IPS-NIHi11 (cell line): ENCODE measurements at places on chromosomes 2 and 18.

DNA sequence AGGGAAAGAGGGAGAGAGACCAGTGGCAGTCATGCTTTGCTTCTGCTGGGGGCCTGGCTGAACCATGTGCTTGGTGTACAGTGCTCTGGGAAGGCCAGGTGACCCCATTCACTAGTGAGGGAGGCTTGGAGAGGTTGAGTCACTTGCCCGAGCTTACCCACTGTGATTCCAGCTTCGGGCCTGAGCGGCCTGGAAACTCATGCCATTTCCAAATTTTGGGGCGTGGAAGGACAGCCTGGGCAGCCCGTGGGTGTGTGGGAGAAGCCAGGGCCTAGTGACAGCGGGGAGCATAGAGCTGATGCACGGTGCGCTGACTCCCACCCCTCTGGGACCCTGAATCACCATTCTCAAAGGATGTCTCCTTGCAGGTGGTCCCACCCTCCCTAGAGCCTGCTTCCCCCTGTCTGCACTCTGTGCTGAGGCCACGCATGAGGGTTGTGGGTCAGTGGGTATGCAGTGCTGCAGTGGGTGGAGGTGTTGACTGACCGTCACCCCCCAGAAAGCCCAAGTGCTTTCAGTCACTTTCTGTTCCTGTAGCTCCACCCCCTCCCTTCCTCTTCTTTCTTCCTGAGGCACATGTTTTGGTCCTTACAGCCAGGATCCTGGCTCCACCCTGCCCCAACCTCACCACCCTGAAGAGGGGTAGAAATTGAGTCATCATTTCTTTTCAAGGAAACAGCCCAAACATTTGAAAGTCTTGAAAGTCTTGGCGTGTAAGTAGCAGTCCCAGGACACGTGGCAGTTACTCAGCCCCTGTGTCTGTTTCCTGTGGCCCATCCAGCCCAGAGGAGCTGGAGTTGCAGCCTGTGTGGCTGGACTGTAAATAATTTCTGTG lies 69.3 kb upstream of the MCFD2 start:
- DNase-seq = no peak

DNA sequence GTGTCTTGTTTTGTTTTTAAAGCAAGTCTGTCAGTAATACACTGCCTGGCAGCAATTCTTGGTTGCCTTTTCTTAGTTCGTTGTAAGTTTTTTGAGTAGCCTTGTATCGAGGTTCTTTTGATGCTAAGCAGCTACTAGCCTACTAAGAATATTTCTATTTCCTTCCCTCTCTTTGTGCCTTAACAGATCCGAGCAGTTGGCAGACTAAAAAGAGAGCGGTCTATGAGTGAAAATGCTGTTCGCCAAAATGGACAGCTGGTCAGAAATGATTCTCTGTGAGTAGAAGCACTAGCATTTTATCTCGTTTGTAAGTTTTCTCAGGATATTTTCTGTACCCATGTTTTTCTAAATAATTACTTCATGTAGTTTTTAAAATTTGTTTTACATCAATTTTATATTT lies 15.1 kb downstream of the MFF start:
- no peak for DNase-seq

DNA sequence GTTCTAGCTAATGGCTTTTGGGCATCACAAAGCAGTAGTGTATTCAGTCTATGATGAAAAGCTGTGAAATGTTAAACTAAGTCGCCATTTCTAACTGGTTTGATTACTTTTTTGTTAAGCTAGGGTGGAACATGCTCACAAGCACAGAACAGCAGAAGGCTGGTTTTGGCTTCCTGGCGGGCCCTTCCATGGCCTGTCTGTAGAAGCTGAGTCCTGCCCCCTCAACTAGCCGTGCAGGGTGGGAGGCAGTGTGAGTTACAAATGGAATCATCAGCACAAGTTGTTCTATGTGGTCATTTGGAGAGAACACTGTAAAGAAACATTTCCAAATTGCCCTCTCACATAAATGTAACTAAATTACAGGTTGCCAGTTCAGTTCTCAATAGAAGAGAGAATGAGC lies 290.8 kb downstream of the ALPK2 start:
- DNase-seq = no peak

DNA sequence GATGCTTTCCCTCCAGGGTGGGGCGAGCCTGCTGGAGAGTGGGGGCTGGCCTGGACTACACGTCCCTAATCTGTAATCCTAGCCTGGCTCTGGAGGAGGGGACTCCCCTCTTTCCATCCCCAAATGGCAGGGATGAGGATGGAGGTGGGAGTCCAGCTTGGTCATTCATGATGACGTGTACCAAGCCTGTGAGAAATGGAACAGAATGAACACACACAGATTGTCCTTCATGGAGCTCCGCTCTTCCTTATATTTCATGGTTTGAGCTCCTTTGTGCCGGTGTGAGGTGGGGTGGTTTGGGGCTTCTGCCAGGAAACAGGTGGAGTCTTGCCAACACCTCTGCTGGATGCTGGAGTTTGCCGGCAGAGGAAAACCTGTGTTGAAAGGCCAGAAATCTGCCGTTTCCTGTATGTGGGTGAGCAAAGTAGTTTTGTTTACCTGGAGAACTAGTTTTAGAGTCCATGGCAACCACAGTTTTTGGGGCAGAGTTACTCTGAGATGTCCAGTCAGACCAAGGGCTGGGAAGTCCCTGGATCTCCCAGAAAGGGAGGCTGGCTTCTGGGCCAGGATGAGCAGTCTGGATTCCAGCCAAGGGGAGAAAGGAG lies 417.6 kb upstream of the MEX3C start:
- no peak for DNase-seq

GRCh38 chr2:130336877-130337734 lies 5.6 kb upstream of the IMP4 start:
- DNase-seq = peak; percentile 82

GRCh38 chr18:39751921-39752320 lies 2186.3 kb upstream of the CELF4 start:
- no peak for DNase-seq

DNA sequence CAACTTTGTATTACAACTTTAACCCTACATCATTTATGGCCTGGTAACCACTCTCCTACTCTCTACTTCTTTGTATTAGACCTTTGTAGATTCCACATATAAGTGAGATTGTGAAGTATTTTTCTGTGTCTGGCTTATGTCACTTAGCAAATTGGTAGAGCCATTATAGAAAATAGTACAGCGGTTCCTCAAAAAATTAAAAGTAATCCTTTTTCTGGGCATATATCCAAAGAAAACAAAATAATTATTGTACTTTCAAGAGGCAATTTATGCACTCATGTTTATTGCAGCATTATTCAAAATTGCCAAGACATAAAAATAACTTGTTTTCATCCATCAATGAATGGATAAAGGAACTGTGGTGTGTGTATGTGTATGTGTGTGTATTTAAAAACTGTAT lies 537.5 kb upstream of the FSIP2 start:
- DNase-seq = no peak

DNA sequence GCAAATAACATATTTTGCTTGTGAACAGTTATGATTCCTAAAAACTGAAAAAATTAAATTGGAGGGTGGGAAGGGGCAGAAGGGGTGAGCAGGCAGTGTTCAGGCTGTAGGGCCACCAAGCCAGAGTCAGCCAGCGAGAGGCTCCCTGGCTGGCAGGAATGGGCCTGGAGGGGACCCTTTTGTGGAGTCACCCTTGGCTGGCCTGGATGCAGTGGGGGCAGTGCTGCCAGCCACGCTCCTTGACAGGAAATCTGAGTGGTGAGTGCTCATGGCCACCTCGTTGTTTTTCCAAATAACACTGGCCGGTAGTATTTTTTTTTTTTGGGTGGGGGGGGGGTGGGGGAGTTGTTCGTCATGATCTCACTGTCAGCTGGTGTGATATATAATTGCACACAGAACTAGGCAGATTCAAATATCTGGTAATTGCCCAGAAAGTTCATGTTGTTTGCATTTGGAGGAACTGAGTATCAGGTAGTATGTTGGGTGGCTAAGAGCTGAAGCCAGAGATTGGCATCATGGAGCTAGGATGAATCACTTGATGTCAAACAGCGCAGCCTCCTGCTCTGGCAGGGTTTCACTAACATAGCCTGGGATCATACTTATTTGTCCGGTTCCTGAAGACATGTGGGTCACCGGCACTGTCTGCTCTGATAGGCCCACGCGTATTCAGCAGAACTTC lies 160.0 kb downstream of the PTGR3 start:
- DNase-seq = no peak

GRCh38 chr18:3014503-3015203 lies 1.7 kb upstream of the LPIN2 start:
- no peak for DNase-seq

DNA sequence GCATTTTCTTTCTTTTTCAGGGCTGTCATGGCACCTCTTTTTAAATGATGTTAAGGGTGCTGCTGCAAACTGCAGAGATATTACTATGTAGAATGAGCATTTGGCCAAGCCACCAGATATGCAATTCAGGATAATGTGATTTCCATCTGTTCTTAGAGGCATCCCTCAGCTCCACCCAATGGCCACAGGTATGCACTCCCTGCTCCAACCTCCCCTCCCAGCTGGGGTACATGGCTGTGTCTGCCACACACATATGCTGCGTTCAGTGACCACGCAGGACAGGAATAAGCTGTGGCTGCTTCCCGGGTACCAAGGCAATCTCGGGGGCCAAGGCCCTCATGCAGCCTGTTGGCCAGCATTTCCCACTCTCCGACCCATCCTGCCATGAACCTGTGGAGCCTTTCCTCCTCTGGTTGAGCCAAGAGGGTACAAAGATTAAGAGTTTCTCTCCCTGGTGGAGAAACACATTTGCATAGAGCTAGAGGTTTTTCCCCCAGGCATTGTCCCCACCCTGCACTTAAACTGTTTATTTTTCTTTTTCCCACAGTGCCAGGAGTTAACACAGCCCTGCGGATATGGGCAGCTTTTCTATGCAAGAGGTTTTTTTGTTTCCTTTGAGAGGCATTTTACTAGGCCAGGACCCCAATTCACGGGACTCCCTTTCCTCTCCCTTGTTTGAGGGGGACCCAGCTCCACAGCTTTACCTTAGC lies 147.0 kb downstream of the GCA start:
- no peak for DNase-seq

DNA sequence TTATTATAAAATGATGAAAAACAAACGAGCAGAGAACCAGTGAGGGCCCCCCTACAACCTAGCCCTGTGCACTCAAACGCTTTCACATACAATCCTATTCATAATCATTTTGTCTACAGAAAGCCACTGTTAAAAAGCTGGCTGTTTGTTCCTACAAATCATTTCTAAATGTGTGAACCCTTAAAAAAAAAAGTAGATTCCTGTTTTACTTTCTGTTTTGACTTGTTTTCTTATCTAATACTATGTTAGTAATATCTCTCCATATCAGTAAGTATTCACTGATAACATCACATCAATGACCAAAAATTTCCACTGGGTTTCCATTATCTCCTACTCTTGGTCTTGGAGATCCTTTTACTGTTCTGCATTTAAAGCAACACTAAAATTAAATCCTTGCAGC lies 128.8 kb upstream of the TTC39C start:
- no peak for DNase-seq
